T-helper 2 cell (primary cell): ENCODE measurements at places on chromosomes 16 and 17.

DNA sequence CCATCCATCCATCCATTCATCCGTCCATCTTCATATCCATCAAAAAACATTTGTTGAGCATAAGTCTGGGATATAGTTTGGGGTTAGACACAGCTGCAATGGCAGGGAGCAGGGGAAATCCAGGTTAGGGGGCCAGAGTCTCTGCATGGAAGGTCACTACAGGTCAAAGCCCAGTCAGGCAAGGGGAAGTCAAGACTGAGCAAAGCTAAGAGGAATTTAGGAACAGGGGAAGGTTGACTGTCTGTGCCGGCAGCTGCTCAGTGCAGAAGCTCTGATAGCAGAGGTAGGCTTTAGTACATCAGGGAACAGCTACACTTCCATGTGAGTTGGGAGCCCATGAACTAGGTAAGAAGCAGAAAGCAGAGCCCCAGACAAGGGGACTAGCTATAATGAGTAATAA lies 68.1 kb downstream of the IRF8 start:
- DNase-seq, result no peak

DNA sequence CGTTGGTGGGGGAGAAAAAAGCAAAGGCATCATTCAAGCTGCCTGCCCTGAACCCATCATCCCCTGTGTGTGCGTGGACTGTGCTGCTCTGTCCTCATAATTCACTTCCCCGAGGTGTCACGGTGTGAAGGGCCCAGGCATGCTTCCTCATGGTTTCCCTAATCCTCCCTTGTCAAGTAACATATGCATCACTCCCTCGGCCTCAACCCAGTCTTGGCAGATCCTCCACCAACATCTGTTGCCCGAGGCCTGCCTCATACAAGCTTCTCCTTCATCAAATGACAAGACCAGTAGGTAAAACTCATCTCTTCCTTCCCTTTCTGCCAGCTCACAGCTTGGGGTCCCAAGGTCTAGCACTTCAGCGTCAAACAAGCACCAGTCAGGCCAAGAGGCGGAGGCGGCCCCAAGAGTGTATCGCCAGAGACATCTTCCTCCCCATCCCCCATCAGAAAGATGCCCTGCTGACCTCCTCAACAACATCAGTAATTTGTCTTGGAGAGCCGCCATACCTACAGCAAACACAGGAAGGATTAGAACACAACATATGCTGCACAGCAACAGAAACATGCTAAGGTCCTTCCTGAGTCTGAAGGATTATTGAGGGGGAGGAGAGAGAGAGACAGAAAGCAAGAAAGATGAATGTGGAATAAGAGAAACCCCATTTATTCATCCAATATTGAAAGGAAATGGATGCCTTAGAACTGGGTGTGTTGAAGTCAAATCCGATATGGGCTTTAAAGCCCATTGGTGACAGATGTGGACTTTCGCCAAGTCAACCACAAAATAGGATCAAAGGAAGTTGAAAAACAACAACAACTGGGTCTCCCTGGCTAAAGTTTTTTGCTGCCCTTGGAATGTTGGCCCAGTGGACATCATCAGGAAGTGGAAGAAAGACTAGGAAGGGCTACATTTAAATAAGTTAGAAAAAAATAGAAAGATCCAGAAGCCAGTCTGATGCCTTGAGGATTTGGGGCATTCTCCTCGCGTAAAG lies 38.4 kb downstream of the SOX9 start:
- DNase-seq, result no peak

GRCh38 chr17:34487626-34488025 lies 91.8 kb upstream of the TMEM132E start:
- no peak for DNase-seq

DNA sequence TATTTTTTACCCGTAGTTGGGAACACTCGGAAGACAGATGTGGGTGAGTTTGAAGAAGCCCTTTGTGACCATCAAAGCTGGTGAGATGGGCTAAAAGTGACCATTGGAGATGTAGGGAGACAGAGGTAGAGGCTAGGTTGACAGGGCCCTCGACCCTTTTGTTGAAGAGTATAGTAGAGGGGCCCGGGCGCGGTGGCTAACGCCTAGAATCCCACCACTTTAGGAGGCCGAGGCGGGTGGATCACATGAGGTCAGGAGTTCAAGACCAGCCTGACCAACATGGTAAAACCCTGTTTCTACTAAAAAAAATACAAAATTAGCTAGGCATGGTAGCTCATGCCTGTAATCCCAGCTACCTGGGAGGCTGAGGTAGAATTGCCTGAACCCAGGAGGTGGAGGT lies 16.2 kb upstream of the NFATC3 start:
- DNase-seq, result no peak

GRCh38 chr17:45149669-45150664 lies 1.7 kb downstream of the HEXIM1 start:
- DNase-seq, result peak; percentile 17

- DNase-seq, result peak; percentile 81
Observed at GRCh38 chr17:42287305-42287976, 857 bp upstream of the STAT5A start.

DNA sequence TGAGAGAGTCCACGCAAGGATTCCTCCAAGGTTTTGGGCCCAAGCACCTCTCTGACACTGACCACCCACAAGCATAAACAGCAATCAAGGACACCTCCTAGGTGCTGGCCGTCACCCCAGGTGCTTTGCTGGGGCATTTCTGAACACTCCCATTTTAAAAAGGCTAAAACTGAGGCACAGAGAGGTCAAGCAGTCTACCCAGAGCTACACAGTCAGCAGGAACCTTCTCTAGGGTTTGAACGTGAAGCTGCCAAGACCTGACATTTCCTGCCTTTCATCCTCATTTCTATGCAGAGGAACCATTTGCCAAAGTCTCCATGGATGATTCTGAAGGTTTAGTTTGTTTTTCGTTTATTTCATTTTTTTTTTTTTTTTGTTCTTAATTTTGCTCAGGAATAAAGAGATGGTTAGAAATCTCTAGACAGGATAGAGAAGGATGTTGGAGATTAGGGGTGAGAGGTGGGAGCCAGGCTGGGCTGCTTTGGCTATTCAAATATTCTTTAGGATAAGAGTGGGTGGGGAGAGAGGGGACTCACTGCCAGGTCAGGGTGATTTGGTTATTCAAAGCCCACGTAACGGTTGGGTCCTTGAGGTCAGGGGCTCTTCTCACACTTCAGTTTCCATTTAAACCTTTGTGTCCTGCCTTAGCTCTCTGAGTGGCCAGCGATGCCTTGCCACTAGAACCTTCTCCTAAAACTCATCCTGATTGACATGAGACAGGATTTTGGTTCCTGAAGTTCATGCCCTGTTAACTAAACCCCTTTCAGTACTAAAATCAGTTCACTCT lies 6.2 kb downstream of the PLCG2 start:
- no peak for DNase-seq

- no peak for DNase-seq
Observed at GRCh38 chr17:32625971-32626370, 139.2 kb downstream of the CDK5R1 start.

DNA sequence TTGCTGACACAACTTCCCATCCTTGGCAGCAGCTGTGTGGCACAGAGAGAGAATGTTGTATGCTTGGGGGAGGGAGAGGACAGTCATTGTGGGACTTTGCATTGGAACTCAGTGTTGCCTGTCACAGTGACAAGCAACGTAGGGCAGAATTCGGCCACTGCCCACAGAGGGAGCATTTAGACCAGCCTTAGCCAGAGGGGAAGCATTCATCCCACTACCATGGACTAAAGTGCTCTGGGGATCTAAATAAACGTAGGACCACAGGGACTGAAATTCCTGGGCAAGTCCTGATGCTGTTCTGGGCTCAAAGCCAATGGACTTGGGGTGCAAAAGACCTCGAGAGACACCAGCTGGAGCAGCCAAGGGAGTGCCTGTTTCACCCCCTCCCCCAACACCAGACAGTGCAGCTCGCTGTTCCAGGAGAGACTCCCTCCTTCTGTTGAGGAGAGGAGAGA lies 44.9 kb downstream of the ABCA8 start:
- DNase-seq, result no peak

- no peak for DNase-seq
Observed at GRCh38 chr17:53321651-53322050, 501.1 kb upstream of the KIF2B start.
